NCI-H510A treated with DMSO at 0.1 percent for 48 hours (cell line): ENCODE measurements at places on chromosomes 12 and 14.

- DNase-seq, result no peak
These were observed 97.1 kb downstream of the ALG10 start for GRCh38 chr12:34119366-34119765.

DNA sequence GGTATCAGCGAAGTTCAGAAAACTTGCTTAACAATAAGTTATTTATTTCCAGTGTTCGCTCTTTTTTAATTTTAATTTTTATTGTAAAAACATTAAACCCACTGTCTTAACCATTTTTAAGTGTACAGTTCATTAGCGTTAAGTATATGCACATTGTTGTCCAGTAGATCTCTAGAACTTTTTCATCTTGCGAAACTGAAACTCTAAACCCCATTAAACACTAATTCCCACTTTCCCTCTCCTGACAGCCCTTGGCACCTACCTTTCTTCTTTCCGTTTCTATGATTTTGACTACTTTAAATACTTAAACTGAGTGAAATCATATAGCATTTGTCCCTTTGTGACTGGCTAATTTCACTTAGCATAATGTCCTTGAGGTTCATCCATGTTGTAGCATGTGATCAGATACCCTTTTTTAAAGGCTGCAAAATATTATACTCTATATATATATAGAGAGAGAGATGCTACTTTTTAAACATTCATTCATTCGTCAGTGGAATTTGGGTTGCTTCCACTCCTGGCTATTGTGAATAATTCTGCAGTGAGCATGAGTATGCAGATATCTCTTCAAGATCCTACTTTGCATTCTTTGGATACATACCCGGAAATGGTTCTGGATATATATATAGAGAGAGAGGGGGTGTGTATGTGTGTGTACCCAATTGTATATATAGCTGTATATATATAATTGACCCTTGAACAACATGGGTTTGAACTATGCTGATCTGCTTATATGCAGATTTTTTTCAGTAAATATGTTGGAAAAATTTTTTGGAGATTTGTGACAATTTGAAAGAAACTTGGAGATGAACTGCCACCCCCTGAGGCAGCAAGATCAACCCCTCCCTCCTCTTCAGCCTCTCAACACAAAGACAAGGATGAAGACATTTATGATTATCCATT lies 74.7 kb upstream of the EVL start:
- DNase-seq, result no peak

- DNase-seq, result peak; percentile 62
These were observed 113.3 kb downstream of the CALM1 start for GRCh38 chr14:90510159-90510558.

DNA sequence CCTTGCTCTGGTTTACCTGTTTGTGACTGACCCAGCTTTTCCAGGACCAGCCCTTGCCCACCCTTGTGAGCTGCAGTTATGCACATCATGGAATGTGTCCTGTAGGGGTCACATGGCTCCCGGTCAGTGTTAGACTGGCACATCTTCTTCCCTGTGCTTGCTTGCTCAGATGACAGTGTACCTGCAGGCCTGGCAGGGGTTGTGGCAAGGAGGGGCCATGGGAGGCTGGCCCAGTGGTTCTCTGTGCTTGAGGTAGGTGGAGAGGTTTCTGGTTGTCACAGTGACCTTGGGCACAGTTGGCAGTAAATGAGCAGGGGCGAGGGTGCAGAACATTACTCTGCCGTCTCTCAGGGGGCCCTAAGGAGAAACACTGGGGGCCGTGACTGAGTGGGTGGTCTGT lies 27.6 kb upstream of the RD3L start:
- DNase-seq, result no peak

DNA sequence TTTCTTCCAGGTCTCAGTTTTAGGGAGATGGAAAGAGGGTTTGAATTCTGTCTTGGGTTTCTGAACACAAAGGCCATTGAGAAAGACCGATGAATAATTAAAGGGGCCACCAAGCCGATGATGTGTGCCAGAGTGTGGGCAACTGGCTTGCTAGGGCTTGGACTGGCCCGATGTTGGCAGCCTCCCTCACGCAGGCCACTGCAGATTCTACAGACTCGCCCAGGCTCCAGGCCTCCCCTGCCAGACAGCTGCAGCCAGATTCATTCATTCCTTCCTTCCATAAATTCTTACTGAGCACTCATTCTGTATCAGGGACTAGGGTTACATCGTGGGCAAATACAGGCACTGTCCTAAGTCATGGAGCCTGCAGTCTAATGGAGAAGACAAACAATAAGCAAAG lies 34.9 kb downstream of the ACTN1 start:
- no peak for DNase-seq

- DNase-seq, result no peak
These were observed 190.8 kb downstream of the NUAK1 start for GRCh38 chr12:105947906-105948305.

DNA sequence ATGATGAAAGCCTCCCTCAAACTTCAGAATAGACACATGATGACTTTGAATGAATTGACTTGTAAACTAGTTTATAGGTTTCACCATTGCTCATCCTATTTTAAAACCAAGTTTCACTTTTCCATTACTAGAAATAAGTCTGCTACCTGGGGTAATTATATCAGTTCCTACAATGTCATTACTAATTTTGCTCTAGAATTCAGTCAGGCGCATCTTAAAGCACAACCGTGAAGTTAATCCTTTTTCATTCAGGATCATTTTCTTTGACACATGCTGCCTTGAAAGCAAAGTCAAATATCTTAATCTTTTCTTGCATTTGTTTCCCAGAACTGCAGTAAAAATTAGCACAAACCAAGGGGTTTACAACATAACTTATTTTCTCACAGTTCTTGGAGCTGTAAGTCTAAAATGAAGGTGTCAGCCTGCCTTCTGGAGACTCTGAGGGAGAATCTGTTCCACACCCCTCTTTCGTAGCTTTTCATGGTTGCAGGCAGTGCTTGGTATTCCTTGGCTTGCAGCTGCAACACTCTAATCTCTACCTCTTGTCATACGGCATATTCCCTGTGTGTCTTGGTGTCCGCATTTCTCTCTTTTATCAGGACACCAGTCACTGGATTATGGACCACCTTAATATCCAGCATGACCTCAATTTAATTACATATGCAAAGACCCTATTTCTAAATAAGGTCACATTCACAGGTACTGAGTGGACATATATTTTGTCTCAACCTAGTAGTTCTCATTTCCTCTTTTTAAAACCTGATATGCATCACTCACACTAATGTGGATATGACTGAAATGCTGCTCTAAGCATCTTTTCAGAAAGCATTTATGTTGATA lies 114.3 kb upstream of the PDZRN4 start:
- DNase-seq, result no peak

- no peak for DNase-seq
These were observed 32.1 kb upstream of the PPP1CC start for GRCh38 chr12:110774824-110775223.

DNA sequence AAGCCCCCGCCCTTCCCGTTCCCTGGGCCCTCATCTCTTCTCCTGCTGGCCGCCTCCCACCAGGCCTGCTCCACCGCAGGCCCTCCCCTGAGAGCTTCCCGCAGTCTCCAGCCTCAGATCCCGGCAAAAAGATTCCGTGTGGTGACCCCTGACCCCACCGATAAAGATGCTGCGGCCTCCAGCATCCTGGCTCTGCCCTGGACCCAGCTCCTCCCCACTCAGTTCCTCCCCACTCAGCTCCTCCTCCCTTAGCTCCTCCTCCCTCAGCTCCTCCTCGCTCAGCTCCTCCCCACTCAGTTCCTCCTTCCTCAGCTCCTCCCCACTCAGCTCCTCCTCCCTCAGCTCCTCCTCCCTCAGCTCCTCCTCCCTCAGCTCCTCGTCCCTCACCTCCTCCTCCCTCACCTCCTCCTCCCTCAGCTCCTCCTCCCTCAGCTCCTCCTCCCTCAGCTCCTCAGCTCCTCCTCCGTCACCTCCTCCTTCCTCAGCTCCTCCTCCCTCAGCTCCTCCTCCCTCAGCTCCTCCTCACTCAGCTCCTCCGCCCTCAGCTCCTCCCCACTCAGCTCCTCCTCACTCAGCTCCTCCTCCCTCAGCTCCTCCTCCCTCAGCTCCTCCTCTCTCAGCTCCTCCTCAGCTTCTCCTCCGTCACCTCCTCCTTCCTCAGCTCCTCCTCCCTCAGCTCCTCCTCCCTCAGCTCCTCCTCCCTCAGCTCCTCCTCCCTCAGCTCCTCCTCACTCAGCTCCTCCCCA lies 17.0 kb downstream of the NOC4L start:
- no peak for DNase-seq

DNA sequence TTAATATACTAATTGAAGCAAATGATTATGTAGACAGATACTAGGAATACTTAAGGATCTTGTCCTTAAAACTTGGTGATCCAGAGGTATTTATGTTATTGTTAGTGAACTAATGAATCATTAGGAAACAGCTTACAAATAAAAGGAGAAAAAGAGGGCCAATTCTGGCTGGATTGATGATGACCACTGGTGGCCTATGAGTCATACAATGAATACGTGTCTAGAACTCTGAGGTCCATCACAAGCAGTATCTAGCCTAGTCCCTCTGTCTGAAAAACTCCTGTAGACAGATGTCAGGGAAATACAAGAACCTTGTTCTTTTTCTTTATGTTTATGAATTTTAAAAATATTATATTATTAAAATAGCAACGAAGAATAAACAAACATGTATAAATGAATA lies 51.7 kb upstream of the RTL1 start:
- no peak for DNase-seq

- DNase-seq, result no peak
These were observed 12.4 kb downstream of the TMEM120B start for GRCh38 chr12:121724925-121725324.

DNA sequence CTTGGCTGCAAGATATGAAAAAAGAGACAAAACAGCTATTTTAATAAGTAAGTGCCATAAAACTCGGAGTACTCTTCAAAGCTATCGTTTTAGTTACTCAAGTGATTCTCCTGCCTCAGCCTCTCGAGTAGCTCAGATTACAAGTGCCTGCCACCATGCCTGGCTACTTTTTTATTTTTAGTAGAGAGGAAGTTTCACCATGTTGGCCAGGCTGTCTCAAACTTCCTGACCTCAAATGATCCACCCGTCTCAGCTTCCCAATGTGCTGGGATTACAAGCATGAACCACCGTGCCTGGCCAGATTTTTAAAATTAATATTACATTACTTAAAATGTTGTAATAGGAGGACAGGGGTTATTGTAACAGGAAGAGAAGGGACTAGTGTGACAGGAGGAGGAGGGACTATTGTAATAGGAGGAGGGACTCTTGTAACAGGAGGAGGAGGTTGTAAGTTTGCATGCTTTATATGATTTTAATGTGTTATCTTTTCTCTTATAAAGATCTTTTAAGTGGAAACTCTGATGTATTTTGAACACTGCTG lies 61.3 kb downstream of the KITLG start:
- DNase-seq, result no peak
